Muscle of arm (tissue), 14 donors: ENCODE measurements at places on chromosomes 11 and 22.
A peak's percentile ranks its signal among the peaks of the same experiment; 100 is the strongest.

DNA sequence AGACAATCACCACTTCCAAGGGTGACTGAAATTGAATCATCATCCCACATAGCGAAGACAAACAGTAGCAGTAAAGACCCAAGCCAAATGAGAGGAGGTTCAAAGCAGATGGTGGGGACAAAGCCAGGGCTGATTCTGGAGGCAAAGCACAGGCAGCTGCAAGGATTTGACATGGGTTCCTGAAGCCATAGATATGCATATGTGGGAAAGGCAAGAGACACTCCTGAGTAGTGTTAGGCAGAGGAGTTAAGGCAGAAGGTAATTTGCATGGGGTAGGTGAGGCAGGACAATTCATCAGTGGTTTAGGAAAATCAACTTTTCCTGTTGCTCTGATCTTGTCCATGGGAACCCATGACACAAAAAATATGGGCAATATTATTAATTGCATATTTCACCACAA lies 462.8 kb downstream of the FAM181B start:
- DNase-seq: no peak

DNA sequence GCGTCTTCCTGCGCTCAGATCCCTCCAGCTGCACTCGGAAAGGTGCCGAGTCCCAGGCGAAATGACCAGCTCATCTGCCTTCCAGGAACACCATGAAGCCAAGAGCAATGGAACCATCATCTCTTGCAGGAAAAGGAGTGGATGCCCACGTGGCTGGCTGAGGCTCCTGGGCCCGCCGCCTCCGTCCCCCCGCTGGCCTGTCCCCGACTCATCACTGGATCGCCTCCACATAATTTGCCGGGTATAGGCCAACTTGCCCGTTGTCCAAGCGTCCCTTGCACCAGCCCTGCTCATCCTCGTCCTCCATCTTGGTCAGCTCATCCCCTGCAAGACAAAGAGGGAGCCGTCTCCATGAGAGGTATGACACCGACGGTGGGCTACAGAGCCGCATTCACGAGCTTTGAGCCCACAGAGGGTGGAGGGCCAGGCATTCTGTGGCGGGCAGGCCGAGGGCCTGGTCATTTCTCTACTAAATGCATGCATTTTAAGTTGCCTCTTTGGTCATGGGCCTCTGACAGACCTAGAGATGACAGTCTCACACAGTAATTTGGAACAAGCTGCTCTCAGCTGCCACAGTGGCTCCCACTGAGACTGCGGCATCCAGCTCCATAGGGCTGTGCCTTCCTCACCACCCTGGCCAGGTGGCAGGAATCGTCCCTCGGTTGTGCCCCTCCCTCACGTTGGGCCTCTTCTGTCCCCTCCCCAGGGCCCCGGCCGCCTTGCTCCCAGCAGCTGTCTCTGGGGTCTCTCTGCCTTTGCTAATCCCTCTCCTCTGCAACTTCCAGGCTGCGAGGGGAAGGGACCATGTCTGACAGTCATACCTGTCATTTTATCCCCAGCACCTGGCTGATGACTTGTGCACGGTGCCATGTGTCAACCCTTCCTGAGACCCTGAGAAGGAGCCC lies 14.3 kb upstream of the ARFGAP3 start:
- DNase-seq: no peak

- DNase-seq: no peak
These were observed 4.9 kb downstream of the HTATIP2 start for GRCh38 chr11:20368438-20368837.

GRCh38 chr11:68257477-68258362 lies 14.1 kb downstream of the C11orf24 start:
- peak; percentile 90 for DNase-seq

GRCh38 chr11:12134236-12134585 lies 23.8 kb downstream of the MICAL2 start:
- DNase-seq: no peak

DNA sequence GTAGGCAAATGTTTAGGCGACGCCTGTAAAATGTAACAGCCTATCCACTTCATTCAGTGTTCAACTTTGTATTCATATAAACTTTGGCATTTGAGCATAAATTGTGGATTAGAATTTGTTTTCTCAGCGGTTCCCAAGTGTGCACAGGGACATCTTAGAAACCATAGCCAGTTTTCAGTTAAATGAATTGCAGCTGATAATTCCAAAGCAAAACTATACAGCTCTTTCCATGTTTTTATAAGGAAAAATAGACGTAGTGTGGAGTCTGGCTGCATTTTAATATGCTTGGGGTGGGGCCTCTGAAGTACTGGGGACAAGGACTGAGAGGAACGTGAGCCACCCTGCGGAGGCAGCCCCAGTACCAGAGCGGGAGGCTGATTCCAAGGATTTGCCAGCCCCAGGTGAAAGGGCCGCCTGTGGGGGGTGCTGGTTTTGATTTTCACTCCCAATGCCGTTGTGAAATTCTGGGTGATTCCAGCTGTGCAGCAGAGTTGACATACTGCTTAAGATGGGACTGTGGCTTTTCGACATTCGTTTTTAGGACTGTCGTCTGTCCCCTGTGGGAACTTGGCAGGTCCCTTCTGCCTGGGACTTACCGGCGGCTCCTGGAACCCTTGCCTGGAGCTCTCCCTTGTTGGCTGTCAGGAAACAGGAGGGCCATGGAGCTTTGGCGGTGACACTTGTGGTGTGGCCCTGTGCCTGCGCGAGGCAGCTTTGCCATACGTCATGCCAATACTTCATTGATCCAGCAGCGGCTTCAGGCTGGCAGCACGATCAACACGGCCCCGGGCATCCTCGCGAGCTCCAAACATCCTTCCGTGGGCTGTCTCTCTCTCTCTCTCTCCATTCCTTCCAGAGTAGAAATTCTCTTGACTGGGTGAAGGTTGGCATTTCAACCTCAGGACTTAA lies 370.9 kb downstream of the TBC1D22A start:
- DNase-seq: peak; percentile 44

GRCh38 chr11:76542436-76542835 lies 97.6 kb downstream of the EMSY start:
- DNase-seq: no peak

DNA sequence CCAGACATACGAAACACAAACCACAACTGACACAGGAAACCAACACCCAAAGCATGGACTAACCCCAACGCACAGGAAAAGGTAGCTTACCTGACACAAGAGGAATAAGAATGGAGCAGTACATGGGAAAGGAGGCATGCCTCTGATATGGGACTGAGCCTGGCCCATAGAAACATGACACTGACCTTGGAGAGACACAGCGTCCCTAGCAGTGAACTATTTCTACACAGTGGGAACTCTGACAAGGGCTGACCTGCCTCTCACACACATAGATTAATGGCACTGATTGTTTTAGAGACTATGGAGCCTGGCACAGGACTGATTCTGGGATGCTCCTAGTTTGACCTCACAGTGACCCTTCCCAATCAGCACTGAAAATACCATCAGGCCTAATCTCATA lies 12.0 kb downstream of the CCKBR start:
- no peak for DNase-seq

DNA sequence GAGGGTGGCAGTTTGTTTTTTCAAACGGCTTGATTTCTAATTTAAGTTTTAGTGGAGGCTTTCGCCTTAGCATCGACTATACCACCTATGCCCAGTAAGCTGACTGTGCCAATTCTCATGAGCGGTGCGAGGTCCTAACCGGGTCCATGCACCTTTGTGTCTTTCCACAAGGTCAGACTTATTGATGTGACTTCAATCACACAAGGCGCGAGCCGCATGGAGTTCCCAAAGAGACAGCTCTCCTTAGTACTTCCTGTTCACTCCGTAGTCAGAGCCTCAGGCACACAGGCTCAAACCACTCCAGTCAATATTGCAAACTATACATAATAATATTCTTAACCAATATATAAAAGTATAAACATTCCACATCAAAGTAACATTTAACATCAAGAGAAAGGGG lies 18.2 kb downstream of the ST14 start:
- no peak for DNase-seq
